ENCODE measurements at places on chromosomes 3 and 15.

DNA sequence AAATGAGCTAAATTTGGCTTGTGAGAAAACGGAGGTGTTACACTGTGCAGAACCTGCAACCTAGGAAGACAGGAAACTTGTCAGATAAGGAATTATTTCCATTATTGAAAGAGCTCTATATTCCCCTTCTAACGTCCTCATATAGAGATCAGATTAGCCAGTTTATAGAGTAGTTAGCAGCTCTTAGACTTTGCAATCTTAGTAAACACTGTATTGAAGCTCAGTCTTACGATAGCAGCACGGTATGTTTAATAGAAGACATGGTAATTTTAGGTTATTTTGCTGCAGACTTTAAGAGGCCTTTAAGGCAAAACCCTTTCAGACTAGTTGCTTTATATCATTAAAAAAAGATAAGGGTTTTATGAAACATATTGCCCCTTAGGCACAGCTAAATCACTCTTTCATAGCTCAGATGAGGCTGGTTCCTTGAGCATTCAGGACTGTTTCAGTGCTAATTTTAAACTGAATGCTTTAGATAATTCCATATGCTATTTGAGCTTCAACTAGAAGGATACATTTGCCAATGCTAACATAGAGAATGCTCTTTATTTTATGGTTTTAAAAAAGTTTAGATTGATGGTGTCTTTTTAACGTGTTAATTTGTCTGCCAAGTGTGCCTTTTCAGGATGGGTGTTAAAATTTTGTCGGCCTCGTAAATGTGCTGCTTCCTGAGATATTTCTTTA is 234.3 kb downstream of the PYDC2 start:
- DNase-seq: no peak

DNA sequence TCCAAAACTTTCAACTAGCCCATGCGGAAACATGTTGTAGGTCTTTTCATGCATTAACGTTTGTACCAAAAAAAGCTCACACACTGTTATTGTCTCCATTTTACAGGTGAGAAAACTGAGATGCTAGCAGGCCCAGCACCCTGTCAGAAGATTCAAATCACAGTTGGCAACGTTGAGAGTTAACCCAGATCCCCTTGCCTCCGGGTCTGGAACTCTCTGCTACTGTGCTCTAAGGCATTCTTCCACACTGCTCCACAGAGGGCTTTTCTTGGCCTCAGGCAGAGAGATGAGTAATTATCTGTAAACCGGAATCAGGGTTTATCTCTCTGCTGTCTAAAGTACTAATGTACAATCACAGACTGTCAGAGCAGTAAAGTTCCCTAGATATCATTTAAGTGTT is 186.0 kb upstream of the LPP start:
- no peak for DNase-seq

DNA sequence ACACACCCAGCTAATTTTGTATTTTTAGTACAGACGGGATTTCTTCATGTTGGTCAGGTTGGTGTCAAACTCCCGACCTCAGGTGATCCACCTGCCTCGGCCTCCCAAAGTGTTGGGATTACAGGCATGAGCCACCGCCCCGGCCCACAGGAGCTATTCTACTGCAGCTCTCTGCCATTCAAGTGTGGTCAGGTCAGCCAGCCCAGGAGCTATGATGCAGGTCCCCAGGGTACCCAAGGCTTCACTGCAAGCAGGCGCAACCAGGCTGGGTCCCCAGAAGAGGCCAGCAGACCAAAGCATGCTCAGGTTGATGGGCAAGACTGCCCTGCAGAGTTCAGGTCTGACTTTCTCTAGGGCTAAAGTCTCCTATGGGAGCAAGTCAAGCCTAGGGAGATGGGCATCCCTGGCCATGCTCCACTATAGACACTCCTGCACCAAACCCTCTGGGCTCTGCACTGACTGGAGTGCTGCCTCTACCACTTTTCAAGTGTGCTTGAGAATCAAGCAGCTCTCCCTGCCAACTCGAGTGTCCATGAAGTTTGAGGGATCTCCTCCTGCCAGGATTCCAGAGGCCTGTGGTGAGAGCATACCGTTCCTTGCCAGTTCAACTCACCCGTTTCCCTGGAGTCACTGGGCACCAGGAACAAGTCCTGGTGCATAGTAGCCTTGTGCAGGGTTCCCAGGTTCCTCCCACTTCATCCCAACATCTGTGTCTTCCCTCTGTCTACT is 30.9 kb downstream of the MYO9A start:
- no peak for DNase-seq

DNA sequence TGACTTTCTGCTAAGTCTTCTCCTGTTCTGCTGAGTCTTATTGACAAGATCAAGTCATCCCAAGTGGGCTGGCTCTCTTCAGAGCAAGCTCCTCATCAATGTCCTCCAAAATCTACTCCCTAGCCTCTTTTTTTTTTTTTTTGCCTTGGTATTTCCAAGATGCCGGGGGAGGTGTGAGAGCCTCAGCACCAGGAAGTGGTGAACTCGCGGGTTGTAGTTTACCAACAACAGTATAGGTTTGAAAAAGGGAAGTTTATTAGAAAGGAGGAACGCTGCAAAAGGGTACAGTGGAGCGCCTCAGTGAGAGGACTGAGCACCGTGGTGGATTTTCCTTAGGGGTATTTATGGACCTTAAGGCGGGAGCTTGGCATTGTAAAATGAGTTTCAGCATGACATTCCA is 94.3 kb upstream of the SGO1 start:
- no peak for DNase-seq

GRCh38 chr3:102189956-102190723 is 244.7 kb upstream of the ZPLD1 start:
- no peak for DNase-seq

DNA sequence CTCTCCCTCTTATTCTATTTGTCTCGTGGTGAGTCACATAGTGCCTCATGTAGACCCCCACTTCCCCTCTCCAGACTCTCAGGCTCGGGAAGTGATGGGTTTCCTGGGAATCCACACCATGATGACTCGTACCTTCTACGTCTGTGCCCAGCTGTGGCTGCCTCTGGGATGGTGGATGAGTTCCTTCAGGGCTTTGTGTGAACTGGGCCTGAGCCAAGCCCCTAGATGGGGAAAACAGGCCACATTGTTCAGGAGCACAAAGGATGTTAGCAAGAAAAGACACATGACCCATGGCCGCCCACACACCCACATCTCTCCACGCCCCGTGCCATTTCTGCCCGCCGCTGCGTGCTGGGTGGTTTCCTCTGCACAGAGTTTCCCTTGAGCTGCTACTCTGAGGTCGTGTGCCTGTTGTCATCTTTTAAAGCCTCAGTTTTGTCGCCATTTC is 10.5 kb downstream of the ISG20 start:
- peak; percentile 25 for DNase-seq

DNA sequence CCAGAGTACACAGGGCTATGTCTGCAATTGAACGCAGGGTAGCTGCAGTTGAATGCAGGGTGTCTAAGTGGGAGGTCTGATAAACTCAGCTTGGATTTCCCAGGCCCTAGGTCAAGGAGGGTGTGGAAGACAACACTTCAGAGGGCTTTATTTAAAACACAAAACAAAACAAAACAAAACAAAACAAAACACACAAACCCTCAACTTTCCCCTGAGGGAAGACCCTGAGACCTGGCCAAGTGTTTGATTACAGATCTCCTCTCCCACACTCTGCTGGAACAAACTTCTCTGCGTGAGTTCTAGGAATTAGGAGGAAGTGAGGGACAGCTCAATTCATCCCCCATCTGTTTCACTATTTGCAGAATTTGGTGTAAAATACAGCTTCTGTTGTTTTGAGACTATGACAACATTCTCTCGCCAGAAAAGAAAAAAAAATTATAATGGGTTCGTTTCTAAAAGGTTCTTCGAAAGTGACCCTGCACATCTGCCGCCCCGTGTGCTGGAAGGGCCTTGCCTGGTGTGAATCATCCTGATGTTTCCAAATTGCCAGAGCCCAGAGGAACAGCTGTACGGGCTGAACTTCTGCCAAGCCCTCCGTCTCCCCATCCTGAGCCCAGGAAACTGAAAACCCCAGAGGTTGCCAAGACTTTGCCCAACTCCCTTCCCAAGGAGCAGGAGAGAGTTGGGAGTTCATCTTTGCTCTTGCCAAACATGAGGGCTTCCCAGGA is 73.3 kb upstream of the RAD18 start:
- DNase-seq: no peak

GRCh38 chr15:42392309-42393024 is 33.2 kb downstream of the CAPN3 start:
- no peak for DNase-seq

- no peak for DNase-seq
Measured at GRCh38 chr3:12840591-12841148, 695 bp downstream of the RPL32 start.

- no peak for DNase-seq
Measured at GRCh38 chr3:43965656-43966055, 274.9 kb downstream of the ABHD5 start.

DNA sequence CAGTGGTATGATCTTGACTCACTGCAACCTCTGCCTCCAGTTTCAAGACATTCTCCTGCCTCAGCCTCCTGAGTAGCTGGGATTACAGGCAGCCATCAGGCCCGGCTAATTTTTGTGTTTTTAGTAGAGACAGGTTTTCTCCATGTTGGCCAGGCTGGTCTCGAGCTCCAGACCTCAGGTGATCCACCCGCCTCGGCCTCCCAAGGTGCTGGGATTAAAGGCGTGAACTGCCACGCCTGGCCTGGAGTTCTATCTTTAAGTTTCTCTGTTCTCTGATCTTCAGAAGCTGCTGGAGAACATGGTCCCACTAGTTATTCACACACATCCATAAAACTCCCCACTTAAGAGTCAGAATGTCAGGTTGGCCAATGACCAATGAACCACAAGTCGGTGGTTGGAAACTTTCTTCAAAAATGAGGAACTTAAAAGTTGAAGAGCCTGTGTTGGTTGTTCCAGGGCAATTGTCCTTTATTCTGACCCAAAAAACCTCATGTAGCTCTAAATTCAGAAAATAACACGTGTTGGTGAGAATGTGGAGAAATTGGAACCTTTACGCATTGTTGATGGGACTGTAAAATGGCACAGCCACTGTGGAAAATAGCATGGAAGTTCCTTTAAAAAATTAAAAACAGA is 55.9 kb upstream of the PIK3CB start:
- no peak for DNase-seq

GRCh38 chr3:84987706-84988504 is 29.1 kb downstream of the CADM2 start:
- no peak for DNase-seq

GRCh38 chr15:93067649-93068085 is 21.3 kb downstream of the RGMA start:
- no peak for DNase-seq

- DNase-seq: no peak
Measured at GRCh38 chr3:159818399-159818798, 170.2 kb upstream of the IL12A start.

DNA sequence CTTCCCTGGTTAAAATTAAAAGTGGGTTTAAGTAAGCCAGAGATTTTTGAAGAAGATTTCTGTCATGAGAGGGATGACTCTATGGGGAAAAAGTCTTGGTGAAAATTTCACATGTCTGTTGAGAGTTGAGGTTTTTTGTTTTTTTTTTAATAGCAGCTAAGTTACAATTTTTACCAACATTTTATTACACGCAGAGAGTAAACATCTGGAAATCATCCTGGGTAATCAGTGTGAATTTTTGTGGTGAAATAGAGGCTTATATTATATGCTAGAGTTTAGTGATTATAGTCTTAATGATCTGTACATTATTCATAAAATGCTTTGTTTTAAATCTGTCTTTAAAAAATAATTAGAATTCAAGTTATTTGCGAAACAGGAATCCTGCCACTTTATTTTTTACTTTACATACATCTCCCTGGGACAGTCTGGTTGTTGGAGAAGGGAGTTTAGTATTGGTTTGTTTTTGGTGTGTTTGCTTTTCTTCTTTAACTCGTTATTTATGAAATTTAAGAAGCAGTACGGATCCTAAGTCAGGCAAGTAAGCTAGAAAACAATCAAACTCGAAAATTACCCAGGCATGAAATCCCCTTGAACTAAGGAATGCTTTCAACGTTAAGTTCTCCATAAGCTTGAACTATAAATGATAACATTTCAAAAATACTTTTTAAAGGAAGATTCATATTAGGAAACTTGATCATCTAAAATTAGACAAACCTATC is 143.4 kb upstream of the TSC22D2 start:
- no peak for DNase-seq
